ENCODE measurements at places on chromosomes 3 and 15. TPM values are rescaled to one million over a fixed set of nuclear protein-coding genes. Genes with fewer than 3 reads are reported as not detected.

DNA sequence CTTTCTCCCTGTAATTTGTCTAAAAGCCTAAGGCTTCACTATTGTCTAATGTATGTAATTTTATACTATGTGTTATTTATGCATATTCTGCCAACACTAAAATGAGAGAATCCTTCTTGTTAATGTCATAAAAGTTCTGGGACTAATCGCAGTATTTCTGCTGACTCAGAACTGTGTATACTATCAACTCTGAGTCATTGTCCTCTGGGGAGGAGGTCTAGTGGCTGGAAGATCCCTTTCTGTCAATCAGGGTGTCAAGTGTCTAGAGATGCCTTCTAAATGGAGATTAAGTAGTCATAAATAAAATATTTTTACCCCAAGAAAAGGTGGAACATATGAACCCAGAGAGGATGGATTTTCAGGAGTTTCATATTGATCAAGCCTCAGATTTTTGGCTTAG, 473.4 kb downstream of the AGBL1 start:
- DNase-seq: no peak
- no peaks in the 10 kb centered on the region for H3K4me1 ChIP-seq
- no peak overlapping the region for H3K4me3 ChIP-seq

- H3K4me3 ChIP-seq: no peak overlapping the region
- no peak for DNase-seq
- H3K4me1 ChIP-seq: peaks cover 38% of the 10 kb centered on the region
Measured at GRCh38 chr15:62109982-62110851, 43.4 kb downstream of the C2CD4A start.

DNA sequence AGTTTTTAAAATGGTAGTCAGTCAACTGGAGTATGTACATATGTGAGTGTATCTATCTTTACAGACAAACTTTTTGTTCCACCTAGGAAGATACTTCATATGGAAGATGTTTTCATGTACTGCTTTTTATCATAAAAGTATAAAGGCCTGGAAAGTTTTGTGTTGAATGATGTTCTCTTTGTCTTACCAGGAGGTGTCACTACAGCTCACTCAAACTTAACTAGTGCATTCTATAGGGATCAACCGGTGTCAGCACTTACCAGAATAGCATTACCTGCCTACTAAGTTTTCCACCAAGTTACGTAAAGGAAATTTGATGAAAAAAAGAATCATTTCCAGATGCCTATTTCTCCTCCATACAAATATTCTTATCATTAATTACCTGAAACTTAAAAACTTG, 522.6 kb upstream of the SEMA6D start:
- no peak overlapping the region for H3K4me3 ChIP-seq
- DNase-seq: no peak
- H3K27ac ChIP-seq: no peak overlapping the region
- no peaks in the 10 kb centered on the region for H3K36me3 ChIP-seq
- peaks cover 34% of the 10 kb centered on the region for H3K27me3 ChIP-seq

GRCh38 chr15:59933607-59934006, 70.5 kb upstream of the FOXB1 start:
- no peak for DNase-seq
- H3K4me1 ChIP-seq: no peaks in the 10 kb centered on the region
- no peak overlapping the region for H3K4me3 ChIP-seq
- H3K27ac ChIP-seq: no peak overlapping the region
- H3K27me3 ChIP-seq: peaks cover 15% of the 10 kb centered on the region
- H3K36me3 ChIP-seq: no peaks in the 10 kb centered on the region

DNA sequence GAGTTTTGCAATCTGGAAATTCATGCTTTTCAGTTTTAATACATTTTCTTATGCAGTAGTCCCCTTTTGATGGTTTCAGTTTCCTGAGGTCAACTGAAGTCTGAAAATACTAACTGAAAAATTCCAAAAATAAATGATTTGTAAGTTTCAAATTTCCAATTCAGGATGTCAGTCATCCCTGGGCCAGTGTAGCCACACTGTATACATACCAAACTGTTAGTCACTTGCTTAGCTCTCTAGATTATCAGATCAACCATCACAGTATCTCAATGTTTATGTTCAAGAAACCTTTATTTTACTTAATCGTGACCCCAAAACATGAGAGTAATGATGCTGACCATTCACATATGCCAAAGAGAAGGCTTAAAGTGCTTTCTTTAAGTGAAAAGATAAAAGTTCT, 715.5 kb downstream of the GBE1 start:
- no peaks in the 10 kb centered on the region for H3K4me1 ChIP-seq
- H3K4me3 ChIP-seq: no peak overlapping the region
- peaks cover 2% of the 10 kb centered on the region for H3K27me3 ChIP-seq
- no peak for DNase-seq
- H3K27ac ChIP-seq: no peak overlapping the region

DNA sequence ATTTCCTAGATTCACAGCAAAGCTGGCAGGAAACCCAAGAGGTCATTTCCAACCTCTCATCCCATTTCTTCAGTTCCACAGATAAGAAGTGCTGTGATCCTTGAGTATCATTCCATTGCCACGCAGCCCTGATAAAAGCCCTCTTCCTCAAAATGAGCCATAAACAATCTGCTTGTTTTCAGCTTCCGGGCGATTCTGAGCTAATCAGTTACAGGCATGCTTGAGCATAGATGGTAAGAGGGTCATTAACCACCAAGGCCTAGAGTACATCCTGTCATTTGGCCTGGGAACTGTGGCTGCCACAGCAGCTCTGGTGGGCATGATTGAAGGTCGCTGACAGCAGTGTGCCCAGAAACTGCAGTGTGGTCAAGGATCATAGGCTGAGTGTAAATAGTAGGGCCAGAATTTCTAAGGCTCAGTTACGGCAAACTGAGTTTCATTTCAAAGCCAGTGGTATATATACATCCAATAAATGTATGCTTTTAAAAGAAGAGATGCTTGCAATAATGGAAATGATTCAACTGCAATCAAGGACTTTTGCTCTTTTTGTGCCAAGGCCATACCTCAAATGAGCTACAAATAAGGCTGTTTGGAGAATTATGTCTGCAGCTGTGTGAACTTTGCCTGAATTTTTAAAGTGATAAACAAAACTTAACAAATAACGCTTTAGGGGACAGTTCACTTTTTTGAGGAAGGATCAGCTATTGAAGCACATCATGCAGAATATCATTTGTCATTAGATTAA, 47.3 kb downstream of the P3H2 start:
- peak overlapping the region; percentile 68 for H3K27ac ChIP-seq
- no peaks in the 10 kb centered on the region for H3K27me3 ChIP-seq
- no peaks in the 10 kb centered on the region for H3K36me3 ChIP-seq

- no peak for DNase-seq
- H3K4me3 ChIP-seq: no peak overlapping the region
- H3K27ac ChIP-seq: peak overlapping the region; percentile 83
- no peaks in the 10 kb centered on the region for H3K27me3 ChIP-seq
- H3K4me1 ChIP-seq: peaks cover 55% of the 10 kb centered on the region
- H3K36me3 ChIP-seq: no peaks in the 10 kb centered on the region
Measured at GRCh38 chr3:55329849-55330248, 157.3 kb downstream of the WNT5A start.

DNA sequence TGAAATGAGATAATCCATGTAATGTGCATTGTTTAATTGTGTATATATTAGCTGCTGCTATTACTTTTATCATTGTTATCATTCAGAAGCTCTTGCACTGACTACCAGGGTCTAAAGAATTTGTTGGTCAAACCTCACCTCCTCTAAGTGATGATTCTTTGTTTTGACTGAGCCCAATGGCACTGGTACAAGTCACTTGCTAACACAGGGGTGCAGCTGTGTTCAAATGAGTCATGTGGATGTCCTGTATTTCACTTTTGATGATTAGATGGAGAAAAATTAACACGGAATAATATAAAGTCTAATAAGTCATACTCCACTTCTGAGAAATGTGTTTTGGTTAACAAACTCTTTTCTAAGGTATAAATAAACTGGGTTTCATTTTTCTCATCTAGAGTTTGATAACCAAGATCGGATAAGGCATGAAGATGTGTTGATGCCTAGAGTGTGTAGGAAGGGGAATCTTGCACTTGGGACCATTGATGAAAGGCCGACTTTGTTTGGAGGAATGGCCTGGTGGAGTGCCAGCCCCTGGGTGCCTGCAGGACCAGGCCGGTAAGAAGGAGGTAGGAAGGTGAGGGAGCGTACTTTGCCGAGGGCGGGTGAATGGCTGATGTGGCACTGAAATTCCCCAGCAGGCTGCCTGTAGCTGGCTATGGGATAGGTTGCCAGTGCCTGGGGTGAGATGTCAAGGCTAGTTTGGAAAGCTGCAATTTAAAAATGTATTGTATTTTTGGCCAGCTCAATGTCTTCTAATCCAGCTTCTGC, 244.7 kb upstream of the ZPLD1 start:
- no peak overlapping the region for H3K27ac ChIP-seq
- H3K27me3 ChIP-seq: no peaks in the 10 kb centered on the region
- H3K4me3 ChIP-seq: no peak overlapping the region
- no peak for DNase-seq
- H3K4me1 ChIP-seq: peaks cover 8% of the 10 kb centered on the region

DNA sequence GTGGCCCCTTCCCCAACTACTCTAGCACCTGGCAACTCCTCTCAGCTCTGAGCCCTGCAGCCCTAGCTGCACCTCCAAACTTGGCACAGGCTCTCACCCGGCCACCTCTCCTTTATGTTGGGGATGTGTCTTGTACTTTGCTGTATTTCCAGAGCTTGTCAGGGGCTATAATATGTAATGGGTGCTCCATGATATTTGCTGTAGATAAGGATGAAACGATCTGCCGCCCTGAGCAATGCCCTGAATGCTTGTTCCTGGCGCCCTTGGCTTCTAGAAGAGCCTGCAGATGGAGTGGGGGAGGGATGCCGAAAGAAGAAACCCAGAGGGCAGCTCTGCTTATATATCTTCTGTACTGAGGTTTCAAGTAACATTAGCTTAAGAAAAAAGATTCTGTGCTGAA, 35.9 kb upstream of the ZBTB38 start:
- peaks cover 67% of the 10 kb centered on the region for H3K4me1 ChIP-seq
- peak overlapping the region; percentile 98 for H3K27ac ChIP-seq
- H3K4me3 ChIP-seq: no peak overlapping the region
- no peaks in the 10 kb centered on the region for H3K36me3 ChIP-seq

DNA sequence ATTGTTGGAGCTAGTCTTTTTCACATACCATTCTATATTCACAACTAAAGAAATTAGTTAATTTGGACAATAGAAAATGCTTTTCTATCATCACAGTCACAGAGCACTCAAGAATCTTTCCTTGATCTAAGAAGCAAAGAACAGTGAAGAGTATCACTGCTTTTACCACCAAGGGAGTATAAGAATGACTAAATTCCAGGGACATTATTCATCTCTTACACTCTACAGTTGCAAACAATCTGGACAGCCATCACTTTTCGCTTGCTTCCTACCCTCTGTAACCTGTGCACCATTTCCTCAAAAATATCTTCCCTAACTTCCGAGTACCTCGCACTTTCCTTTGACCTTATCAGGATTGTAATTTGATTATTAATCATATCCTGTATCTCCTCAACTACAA, 359.5 kb upstream of the TMCO5A start:
- no peak for DNase-seq
- no peaks in the 10 kb centered on the region for H3K4me1 ChIP-seq
- no peaks in the 10 kb centered on the region for H3K36me3 ChIP-seq
- H3K4me3 ChIP-seq: no peak overlapping the region
- peaks cover 7% of the 10 kb centered on the region for H3K27me3 ChIP-seq
- no peak overlapping the region for H3K27ac ChIP-seq

DNA sequence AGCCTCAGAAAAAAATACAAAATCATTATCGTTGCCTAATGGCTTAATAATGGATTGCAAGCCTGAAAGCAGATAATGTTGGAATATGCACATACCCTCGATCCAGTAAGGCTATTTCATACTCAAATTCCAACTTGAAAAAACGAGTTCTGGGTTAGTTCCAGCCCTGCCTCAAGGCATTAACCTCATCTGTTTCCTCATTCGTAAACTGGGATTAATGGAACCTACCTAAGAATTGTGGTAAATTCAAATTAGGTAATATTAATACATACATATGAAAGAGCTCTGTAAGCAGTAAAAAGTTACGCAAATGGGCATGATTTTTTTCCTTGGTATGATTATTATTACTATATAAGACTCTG, 107.5 kb downstream of the SRGAP3 start:
- H3K4me3 ChIP-seq: no peak overlapping the region
- H3K36me3 ChIP-seq: peaks cover 2% of the 10 kb centered on the region
- H3K27me3 ChIP-seq: peaks cover 11% of the 10 kb centered on the region
- no peak for DNase-seq
- no peak overlapping the region for H3K27ac ChIP-seq

GRCh38 chr3:49668861-49669260, 5.3 kb upstream of the APEH start:
- DNase-seq: no peak
- no peaks in the 10 kb centered on the region for H3K27me3 ChIP-seq
- no peaks in the 10 kb centered on the region for H3K36me3 ChIP-seq
- H3K4me3 ChIP-seq: no peak overlapping the region

- no peak overlapping the region for H3K27ac ChIP-seq
- H3K27me3 ChIP-seq: no peaks in the 10 kb centered on the region
- H3K4me1 ChIP-seq: peaks cover 32% of the 10 kb centered on the region
Measured at GRCh38 chr3:101375586-101375985, 55.2 kb upstream of the IMPG2 start.

GRCh38 chr3:149466192-149466591, 8.3 kb upstream of the TM4SF4 start:
- H3K36me3 ChIP-seq: no peaks in the 10 kb centered on the region
- no peak for DNase-seq
- H3K4me3 ChIP-seq: no peak overlapping the region
- H3K27ac ChIP-seq: peak overlapping the region; percentile 90
- H3K27me3 ChIP-seq: no peaks in the 10 kb centered on the region

DNA sequence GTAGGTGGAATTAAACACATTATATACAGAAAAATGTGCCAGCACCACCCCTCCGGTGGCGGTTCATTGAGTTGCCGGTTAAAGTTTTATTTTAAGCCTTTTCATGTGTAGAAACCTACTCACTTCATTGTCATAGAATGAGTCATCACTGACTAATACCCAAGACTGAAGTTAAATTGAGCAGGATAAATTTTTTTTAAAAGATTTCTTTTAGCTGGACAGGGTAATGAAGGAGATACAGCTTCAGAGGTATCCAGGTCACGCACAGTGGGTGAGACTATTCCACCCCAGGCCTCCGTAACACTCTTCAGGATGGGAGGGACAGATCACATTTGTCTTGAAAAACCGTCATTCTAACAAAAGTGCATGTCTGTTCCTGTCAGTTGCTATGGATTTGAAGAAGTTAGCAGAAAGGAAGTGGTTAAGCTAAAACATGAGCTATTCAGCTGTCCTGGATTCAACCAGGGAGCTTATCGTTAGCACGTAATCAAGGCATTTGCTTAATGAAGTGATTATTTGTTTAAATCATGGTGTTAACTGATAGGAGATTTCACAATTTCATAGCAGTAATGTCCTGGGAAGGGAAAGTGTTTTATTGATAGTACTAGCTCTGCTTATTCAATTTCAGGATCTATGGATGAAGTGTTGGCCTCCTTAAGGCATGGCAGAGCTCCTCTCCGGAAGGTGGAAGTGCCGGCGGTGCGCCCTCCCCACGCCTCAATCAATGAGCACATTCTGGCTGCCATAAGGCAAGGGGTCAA, 23.4 kb downstream of the WHAMM start:
- H3K36me3 ChIP-seq: peaks cover 62% of the 10 kb centered on the region
- DNase-seq: no peak
- no peaks in the 10 kb centered on the region for H3K27me3 ChIP-seq
- H3K4me3 ChIP-seq: no peak overlapping the region

Gene SERINC4
- total RNA-seq: not detected

Gene BLM
- 2.3 TPM for total RNA-seq

Gene PPP4R2
- total RNA-seq: 63.5 TPM

Gene CNTN3
- 2.1 TPM for total RNA-seq

Gene CMC1
- 13.4 TPM for total RNA-seq

Gene TRIM42
- not detected for total RNA-seq

Gene ACKR2
- 0.41 TPM for total RNA-seq
